ENCODE measurements at places on chromosomes 16 and 17.

GRCh38 chr16:81004646-81005353 is 1.9 kb downstream of the CMC2 start:
- peak; percentile 60 for DNase-seq

- DNase-seq: no peak
Measured at GRCh38 chr17:65742403-65743307, 181.2 kb upstream of the AXIN2 start.

DNA sequence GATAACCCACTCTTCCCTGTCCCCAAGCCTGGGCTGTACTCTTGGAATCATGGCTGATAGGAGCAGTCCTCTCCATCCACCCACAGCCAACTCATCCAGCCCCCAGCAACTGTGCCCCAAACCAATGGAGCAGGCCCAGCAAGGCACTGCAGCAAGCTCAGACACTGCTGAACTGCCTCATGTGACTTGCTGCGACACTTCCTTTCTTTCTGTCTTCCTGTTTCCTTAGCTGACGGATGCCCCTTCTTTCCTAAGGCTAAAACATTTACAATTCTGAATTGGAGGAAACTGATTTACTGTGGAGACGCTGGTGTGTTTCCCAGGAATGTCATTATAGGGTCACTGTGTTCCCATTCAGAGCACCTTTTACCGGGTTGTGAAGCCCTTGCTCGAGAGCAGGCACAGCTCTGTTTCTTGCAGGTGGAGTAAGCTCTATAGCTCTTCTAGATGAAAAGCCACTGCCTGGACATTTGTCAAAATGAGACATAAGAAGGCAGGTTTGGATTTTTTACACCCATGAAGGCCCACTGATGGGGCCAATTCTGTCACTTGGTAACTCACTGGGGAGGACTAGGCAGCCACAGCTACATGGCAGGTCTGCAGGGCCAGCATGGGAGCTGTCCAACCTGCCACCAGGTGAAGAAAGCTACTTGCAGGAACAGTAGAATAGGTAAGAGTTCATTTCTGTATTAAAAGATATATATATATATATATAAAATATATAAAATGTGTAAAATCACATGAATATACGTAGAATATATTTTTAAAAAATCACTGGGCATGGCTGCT is 27.4 kb downstream of the TMEM11 start:
- DNase-seq: no peak

DNA sequence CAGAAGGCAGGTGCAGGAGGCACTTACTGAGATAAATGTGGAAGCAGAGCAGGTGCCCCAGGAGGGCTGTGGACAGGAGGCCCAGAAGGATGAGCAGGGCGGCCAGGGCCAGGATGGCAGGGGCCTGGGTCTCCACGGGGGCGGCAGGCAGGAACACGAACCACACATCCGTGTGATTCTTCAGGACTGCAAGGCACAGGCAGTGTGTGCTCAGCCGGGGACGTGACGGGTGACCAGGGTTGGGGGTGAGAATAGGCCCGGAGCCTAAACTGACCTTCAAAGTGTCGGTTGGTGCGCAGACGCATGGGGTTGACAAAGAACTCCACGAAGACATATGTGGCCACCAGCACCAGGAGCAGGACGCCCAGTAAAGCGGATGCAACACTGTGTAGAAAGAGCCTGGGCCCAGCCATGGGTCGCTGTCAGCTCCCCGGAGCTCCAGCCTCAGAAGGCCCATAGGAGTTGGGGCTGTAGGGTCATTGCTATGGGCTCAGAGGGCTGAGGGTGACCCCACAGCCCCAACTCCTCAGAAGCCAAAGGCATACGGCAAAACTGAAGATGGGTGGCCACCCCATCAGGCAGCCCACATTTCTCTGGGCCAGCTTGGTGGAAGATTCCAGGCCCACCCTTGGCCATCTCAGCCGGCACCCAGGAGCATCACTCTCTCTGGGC is 5.4 kb upstream of the TPPP3 start:
- DNase-seq: no peak

DNA sequence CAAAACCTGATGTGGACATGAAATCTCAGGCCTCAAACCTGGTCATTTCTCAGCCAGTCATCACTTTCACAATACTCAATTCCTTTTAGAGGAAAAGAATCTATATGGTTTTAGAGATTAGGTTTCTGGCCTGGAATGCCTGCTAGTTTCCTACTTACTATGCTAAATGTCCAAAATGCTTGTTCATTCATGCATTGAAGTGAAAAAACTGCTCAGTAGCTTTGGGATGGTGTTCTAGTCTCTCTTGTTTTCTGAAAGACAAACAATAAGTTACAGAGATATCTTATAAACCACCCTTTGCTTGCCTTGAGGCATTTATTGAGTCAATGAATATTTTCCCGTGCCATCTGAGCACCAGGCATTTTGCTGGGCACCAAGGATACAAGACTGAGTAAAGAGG is 1146.5 kb upstream of the GOT2 start:
- DNase-seq: no peak

- DNase-seq: no peak
Measured at GRCh38 chr17:11330826-11331225, 89.8 kb downstream of the SHISA6 start.

- DNase-seq: peak; percentile 58
Measured at GRCh38 chr17:31842195-31843069, 16.6 kb downstream of the COPRS start.

GRCh38 chr16:87849419-87850008 is 19.8 kb downstream of the SLC7A5 start:
- no peak for DNase-seq

DNA sequence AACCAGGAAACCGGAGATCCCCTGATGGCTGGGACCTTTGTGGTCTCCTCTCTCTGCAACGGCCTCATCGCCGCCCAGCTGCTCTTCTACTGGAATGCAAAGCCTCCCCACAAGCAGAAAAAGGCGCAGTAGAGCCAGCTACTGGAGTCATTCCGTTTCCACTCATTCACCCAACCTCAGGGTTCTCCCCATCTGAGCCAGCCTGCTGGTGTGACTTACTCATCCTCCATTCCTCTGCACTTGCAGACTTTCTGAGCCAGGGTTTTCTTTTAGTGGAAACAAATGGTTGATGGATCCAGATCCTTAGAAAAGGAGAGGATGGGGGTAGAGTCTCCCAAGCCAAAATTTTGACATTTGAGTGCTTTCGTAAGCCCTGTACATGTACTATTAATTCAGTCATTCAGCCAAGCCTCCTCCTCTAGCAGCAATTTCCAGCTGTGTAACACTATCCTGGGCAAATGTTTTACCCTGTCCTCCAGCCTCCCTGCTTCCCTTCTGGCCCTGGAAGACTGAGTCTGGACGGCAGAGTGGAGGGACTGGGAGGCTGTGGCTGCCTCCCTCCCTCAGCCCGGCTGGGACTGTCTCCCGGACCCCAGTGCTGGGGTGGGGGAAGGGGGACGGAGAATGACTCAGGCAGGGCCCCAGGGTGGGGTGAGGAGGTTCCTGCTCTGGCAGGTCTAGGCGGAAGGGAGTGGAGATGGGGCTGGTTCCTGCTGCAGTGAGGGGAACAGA is 2.3 kb downstream of the SOX15 start:
- DNase-seq: no peak

- DNase-seq: no peak
Measured at GRCh38 chr16:87437911-87438610, 45.9 kb downstream of the MAP1LC3B start.

GRCh38 chr16:87757841-87758426 is 7.9 kb downstream of the KLHDC4 start:
- DNase-seq: no peak

DNA sequence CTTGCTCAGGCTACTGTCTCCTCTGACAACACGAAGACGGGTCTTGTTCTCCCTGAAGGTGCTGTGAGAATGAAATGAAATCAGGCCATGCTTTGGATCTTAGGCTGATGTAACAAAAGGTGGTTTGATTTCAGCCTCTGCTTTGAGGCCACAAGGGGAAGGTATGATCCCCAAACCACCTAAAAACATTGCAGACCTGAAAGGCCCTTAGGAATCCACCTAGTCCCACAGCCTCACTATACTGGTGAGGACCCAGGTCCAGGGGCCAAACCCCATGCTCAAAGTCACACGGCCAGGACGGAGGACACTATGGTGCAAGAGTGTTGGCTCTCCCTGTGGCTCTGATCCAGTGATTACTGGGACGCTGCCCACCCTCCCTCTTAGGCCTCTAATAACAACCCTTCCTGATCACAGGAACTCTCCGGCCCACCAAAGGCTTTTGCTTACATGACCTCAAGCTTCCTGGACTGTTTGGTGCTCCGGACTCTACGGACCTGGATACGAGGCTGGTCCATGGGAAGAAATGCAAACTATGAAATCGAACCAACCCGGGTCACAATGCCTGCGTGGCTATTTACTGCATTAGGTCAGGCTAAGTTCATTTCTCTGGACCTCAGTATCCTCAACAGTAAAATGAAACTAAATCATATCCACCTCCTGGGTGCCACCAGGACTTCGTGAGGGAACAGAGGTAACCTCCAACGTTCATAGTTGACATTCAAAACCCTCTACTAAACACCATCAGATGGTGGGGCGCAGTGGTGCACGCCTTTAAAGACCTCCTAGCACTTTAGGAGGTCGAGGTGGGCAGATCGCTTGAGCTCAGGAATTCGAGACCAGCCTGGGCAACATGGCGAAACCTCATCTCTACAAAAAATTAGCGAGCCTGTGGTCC is 1.5 kb downstream of the TRIM25 start:
- no peak for DNase-seq

DNA sequence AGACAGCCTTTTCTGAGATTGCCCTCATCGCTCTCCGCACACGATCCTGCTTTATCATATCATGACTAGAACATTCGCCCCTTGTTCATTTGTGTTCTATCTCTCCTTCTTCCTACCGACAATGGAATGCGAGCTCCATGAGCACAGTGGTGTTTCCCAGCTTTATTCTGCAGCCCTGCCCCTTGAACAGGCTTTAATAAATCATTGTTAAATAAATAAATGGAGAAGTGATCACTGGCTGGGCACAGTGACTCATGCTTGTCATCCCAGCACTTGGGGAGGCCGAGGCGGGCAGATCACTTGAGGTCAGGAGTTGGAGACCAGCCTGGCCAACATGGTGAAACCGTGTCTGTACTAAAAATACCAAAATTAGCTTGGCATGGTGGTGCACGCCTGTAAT is 1063.3 kb upstream of the EEF2KMT start:
- DNase-seq: no peak

GRCh38 chr16:85872734-85873133 is 26.2 kb upstream of the IRF8 start:
- no peak for DNase-seq

- no peak for DNase-seq
Measured at GRCh38 chr17:33202021-33202420, 91.1 kb downstream of the ASIC2 start.

GRCh38 chr17:50866950-50867362 is 802 bp upstream of the TOB1 start:
- DNase-seq: peak; percentile 96

- no peak for DNase-seq
Measured at GRCh38 chr16:58733248-58733670, 857 bp downstream of the GOT2 start.

- DNase-seq: no peak
Measured at GRCh38 chr17:4648741-4649140, 7.3 kb upstream of the ALOX15 start.

- DNase-seq: no peak
Measured at GRCh38 chr16:80583466-80583865, 42.7 kb downstream of the DYNLRB2 start.

- DNase-seq: no peak
Measured at GRCh38 chr16:79805621-79806020, 205.1 kb upstream of the MAF start.

GRCh38 chr17:71485426-71485825 is 635.4 kb upstream of the SOX9 start:
- no peak for DNase-seq

DNA sequence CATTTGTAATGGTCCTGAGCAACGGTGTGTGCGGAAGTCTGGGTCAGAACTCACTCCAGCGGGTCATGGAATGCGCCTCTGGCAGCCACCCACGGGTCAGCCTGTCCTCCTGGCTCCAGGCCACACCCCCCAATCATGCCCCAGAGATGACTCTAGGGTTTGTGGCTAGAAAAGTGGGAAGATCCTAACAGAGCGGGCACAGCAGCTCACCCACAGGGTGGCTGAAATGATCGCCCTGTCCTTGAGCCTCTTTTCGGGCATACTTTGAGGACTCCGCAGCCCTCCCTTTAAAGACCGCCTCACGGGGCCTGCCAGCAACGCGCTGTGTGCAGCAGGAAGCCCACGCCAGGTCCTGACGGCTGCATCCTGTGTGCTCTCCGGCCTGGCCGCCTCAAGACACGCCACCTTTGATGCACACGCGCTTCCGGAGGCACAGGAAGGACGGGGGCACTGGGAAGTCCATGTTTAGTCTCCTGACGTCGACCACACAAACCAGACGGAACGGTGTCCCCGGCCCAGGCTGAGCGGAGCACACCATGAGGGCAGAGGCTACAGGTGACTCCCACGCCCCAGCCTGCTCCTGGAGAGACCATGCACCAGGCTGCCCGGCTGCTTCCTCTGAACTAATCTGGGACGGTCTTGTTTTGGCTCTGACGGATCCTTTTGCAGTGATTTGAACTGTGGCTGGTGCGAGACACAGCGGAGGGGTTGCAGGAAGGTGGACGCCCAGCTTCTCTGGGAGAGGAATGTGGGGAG is 92.9 kb downstream of the TBC1D16 start:
- DNase-seq: no peak

- no peak for DNase-seq
Measured at GRCh38 chr16:84609563-84610177, 8.2 kb downstream of the COTL1 start.

- DNase-seq: no peak
Measured at GRCh38 chr17:14942526-14943190, 322.5 kb downstream of the PMP22 start.

DNA sequence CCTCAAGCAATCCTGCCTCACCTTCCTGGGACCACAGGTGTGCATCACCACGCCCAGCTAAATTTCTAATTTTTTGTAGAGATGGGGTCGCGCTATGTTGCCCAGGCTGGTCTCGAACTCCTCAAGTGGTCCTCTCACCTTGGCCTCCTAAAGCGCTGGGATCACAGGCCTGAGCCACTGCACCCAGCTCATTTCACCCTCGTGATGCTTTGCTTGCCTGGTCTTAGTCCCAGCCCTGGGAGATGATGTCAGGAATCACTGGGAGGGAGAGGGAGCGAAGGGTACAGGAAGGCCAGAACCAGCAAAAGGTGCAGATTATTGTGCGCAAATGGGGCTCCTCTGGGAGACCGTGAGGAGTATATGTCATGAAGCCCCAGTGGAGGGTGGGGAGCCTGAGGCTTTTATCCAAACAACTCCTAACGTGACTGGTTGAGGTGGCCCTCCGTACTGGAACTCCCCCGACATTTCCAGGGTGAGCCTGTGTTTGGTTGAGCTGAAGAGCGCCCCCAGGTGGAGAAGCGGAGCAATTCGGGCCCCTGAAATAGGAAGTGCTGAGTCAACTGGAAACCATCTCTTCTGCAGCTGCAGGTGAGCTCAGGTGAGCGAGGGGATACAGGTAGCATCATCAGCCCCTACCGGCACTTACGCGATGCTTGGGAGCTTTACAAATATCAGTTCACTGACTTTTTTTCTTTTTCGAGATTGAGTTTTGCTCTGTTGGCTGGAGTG is 41.2 kb upstream of the HAPSTR1 start:
- no peak for DNase-seq

- no peak for DNase-seq
Measured at GRCh38 chr17:49502254-49502653, 7.2 kb downstream of the NGFR start.

GRCh38 chr17:58534331-58534730 is 19.9 kb upstream of the MTMR4 start:
- DNase-seq: no peak

- no peak for DNase-seq
Measured at GRCh38 chr17:336110-337021, 16.2 kb downstream of the RPH3AL start.

GRCh38 chr16:12097523-12098428 is 121.2 kb downstream of the SNX29 start:
- DNase-seq: no peak
